ENCODE measurements at places on chromosomes 16 and 17. TPM values are rescaled to one million over a fixed set of nuclear protein-coding genes. Genes with fewer than 3 reads are reported as not detected.
A peak's percentile ranks its signal among the peaks of the same experiment; 100 is the strongest.

TBX21 gene
- 3.8 TPM for polyA plus RNA-seq

EVPL gene
- 0.04 TPM for polyA plus RNA-seq

KRT24 gene
- not detected for polyA plus RNA-seq

KRT17 gene
- polyA plus RNA-seq: not detected

SUMO2 gene
- polyA plus RNA-seq: 127 TPM

LDAF1 gene
- 12.3 TPM for polyA plus RNA-seq

CIITA gene
- polyA plus RNA-seq: 81.8 TPM

MYO15A gene
- polyA plus RNA-seq: 0.61 TPM

SLC5A11 gene
- 0.28 TPM for polyA plus RNA-seq

WDR81 gene
- 29.3 TPM for polyA plus RNA-seq

MAPT gene
- 0.15 TPM for polyA plus RNA-seq

NPW gene
- 2.3 TPM for polyA plus RNA-seq

ATP2C2 gene
- polyA plus RNA-seq: 0.11 TPM

DNA sequence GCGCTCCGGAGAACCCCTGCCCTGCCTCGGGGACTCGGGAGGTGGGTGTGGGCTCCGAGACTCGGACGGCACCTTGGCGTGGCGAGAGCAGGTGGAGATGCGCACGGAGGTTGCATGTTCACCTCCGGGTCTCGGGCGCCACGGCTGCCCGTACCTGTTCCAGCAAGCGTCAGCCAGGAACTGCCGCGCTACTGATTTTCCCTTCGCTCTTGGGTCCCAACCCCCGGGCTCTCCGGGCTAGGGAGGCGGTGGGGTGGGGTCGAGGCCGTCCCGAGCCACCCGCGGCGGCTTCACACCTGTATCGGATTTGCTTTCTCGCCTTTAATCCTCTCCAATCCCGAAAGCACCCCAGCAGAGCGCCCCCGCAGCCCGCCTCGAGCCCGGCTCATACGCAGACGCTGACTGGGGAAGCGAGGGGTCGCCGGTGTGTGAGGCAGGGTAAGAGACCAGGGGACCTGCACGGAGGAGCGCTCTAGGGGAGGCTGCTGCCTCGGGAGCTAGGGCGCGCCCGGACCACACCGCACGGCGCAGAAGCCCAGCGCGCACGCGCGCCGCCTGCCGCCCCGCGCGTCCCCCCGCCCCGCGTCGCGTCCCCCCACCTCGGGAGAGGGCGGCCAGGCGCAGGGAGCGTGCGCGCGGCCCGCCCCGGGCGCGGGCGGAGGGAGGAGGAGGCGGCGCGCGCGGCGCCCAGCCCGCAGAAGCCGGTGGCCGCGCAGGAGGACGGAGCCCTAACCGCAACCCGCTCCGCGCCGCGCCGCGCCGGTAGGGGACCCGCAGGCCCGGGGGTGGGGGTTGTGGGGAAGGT, at the start of gene DUSP14:
DUSP14 (plus strand) TSS at position 695 of the 805 bp plus-strand sequence. CDS start 22,382 bp downstream, outside the sequence.
- H3K4me3 ChIP-seq: peak within 1 kb of the TSS; percentile 76
- no peaks in the 10 kb centered on the region for H3K36me3 ChIP-seq

DNA sequence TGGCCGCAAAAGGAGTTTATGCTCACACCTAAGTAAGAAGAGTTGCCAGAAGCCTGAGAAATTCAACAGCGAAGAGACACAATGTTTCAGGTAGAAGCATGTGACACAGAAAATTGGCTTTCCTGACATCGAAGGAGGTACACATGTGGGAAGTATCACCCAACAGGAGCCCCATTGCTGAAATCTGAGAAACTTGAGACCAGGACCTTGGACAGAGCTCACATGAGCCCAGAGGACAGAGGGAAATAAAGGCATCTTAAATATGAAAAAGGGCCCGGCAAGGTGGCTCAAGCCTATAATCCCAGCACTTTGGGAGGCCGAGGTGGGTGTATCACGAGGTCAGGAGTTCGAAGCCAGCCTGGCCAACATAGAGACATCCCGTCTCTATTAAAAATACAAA, 304.1 kb upstream of the C16orf82 start:
- H3K4me3 ChIP-seq: no peak overlapping the region
- no peak overlapping the region for H3K27ac ChIP-seq
- DNase-seq: no peak

DNA sequence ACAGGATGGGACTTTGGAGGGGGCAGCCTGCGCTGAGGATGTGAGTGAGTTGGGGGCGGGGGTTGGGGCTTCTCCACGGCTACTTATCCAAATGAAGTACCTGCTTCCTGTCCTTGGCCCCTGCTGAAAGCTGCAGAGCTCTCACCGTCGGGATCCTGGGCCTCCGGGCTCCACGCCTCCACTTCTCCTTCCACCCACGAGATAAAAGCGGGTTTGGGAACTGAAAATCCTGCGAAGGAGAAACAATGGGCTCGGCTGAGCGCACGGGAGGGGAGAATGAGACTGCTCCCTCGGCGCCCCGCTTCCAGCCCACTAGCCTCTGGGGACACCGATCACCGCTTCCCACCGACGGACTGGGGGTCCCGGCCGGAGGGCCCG, 486 bp downstream of the ZNF785 start:
- DNase-seq: no peak
- peaks cover 12% of the 10 kb centered on the region for H3K4me1 ChIP-seq
- H3K27ac ChIP-seq: peak overlapping the region; percentile 93
- peaks cover 20% of the 10 kb centered on the region for H3K36me3 ChIP-seq
- peak overlapping the region; percentile 82 for H3K4me3 ChIP-seq
- H3K27me3 ChIP-seq: no peaks in the 10 kb centered on the region

- H3K4me3 ChIP-seq: no peak overlapping the region
- DNase-seq: no peak
- no peak overlapping the region for H3K27ac ChIP-seq
- H3K36me3 ChIP-seq: no peaks in the 10 kb centered on the region
These were observed 18.5 kb upstream of the TOB1 start for GRCh38 chr17:50884439-50885311.

DNA sequence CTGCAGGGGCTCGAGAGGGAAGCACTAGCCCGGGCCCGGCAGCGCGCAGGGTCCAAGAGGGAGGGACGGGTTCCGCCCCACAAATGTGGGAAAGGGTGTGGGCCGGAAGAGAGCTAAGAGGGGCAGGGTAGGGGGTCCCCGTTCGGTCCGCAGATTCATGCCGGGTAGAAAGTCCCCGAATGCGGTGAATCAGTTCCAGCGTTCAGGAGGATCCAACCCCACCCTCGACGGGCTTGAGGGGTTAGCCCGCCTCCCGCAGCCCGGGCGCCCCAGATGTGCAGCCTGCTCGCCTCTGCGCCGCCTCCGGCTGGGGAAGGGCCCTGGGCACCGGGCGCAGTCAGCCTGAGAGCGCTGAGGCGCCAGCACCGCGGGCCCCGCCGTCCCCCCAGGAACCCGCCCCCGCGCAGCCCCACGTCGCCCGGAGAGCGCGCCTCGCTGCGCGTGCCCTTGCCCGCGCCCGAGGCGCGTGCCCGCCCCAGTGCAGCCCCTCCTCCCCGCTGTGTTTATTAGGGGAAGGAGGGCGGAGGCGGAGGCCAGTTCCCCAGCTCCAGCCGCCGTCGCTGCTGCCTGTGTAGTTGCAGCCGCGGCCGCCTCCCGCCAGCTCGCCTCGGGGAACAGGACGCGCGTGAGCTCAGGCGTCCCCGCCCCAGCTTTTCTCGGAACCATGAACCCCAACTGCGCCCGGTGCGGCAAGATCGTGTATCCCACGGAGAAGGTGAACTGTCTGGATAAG, at the start of gene LASP1:
LASP1 (plus strand) TSS at position 533 of the 733 bp plus-strand sequence; CDS start at position 665, 132 bp downstream.
- peak within 1 kb of the TSS; percentile 100 for H3K4me3 ChIP-seq
- H3K27ac ChIP-seq: peak within 1 kb of the TSS; percentile 97
- peaks cover 41% of the 10 kb centered on the region for H3K4me1 ChIP-seq
- no peaks in the 10 kb centered on the region for H3K36me3 ChIP-seq

- no peak for DNase-seq
- H3K36me3 ChIP-seq: peaks cover 8% of the 10 kb centered on the region
- H3K4me1 ChIP-seq: peaks cover 9% of the 10 kb centered on the region
- no peak overlapping the region for H3K4me3 ChIP-seq
- no peaks in the 10 kb centered on the region for H3K27me3 ChIP-seq
These were observed 17.7 kb downstream of the CCL17 start for GRCh38 chr16:57422026-57422944.

GRCh38 chr17:72362376-72363088, 241.7 kb downstream of the SOX9 start:
- H3K36me3 ChIP-seq: no peaks in the 10 kb centered on the region
- H3K27ac ChIP-seq: no peak overlapping the region
- DNase-seq: no peak
- no peaks in the 10 kb centered on the region for H3K4me1 ChIP-seq
- H3K27me3 ChIP-seq: no peaks in the 10 kb centered on the region

- H3K27me3 ChIP-seq: no peaks in the 10 kb centered on the region
- no peak overlapping the region for H3K4me3 ChIP-seq
- no peaks in the 10 kb centered on the region for H3K36me3 ChIP-seq
- no peaks in the 10 kb centered on the region for H3K4me1 ChIP-seq
- no peak for DNase-seq
- H3K27ac ChIP-seq: no peak overlapping the region
These were observed 561.6 kb upstream of the PSMD7 start for GRCh38 chr16:73735018-73735417.

DNA sequence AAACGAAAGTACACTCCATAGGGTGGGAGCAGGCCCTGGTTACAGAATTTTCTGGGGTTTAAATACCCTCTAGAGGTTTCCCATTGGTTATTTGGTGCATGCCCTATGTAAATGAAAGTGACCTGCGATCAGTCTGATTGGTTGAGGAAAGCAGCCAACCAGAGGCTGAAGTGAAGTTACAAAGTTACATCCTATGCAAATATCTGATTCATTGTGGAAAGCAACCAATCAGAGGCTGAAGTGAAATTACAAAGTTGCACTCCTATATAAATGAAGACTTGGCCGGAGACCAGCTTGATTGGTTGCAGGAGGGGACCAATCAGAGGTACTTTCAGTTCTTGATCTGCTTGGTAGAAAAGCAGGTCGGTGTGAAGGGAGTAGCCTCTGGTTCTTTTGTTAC, 24.4 kb downstream of the NAA60 start:
- peaks cover 74% of the 10 kb centered on the region for H3K4me1 ChIP-seq
- H3K27ac ChIP-seq: no peak overlapping the region
- H3K4me3 ChIP-seq: no peak overlapping the region
- no peaks in the 10 kb centered on the region for H3K27me3 ChIP-seq
- peaks cover 54% of the 10 kb centered on the region for H3K36me3 ChIP-seq

DNA sequence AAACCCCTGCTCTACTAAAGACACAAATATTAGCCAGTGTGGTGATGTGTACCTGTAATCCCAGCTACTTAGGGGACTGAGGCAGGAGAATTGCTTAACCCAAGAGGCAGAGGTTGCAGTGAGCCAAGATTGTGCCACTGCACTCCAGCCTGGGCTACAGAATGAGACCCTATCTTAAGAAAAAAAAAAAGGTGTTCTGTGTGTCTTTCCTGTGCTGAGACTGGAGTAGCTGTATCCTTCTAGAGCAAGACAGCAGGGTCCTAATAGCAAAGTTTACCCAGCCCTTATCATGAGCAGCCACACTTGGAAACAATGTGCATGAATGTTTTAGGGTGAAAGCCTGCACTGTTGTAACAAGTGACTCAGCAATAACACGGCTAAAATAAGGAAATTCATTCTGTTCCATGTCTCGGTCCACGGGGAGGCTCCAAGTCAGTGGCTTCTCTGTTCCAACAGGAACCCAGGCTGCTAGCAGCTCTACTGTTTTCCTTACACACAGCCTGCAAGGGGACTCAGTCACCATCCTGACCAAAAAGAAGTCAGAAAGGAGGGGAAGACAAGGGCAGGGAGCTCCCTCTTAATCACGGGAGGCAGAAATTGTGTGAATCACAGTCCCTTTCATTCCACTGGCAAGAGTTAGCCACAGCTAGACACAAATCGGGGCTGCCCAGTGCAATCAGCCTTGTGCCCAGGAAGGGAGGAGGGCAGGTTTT, 7.1 kb upstream of the SLC5A11 start:
- DNase-seq: no peak
- H3K36me3 ChIP-seq: no peaks in the 10 kb centered on the region
- H3K27me3 ChIP-seq: no peaks in the 10 kb centered on the region
- H3K4me1 ChIP-seq: no peaks in the 10 kb centered on the region

GRCh38 chr16:68035227-68035626, 12.1 kb downstream of the DUS2 start:
- H3K36me3 ChIP-seq: peaks cover 24% of the 10 kb centered on the region
- H3K27me3 ChIP-seq: no peaks in the 10 kb centered on the region
- H3K27ac ChIP-seq: no peak overlapping the region
- H3K4me3 ChIP-seq: no peak overlapping the region
- peaks cover 64% of the 10 kb centered on the region for H3K4me1 ChIP-seq

All from spleen (tissue), 13 donors.